ENCODE measurements at places on chromosomes 3 and 15. TPM values are rescaled to one million over a fixed set of nuclear protein-coding genes. Genes with fewer than 3 reads are reported as not detected.
A peak's percentile ranks its signal among the peaks of the same experiment; 100 is the strongest.

- H3K4me3 ChIP-seq = no peak overlapping the region
- no peak overlapping the region for H3K27ac ChIP-seq
- no peaks in the 10 kb centered on the region for H3K36me3 ChIP-seq
- no peaks in the 10 kb centered on the region for H3K4me1 ChIP-seq
Observed at GRCh38 chr3:150469931-150470740, 62.0 kb downstream of the TSC22D2 start.

The BLM gene
- polyA plus RNA-seq = 5.5 TPM

DNA sequence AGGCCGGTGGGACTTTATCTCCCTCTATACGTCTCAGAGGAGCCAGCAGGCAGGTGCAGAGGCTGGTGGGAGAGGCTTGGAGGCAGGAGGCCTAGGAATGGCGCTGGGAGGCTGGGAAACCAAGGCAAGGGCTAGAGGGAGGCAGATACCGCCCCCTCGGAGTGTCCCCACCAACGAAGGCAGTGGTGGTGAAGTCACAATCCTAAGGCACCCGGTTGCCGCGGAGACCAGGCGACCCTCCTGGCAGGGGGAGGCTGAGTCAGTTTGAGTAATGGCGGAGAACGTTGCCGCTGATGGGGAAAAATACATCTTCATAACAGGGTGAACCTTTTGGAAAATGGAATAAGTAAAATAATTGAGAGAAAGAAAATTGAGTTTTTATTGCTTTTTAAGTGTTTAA is 29.9 kb upstream of the CACNA2D2 start:
- no peak overlapping the region for H3K27ac ChIP-seq
- H3K36me3 ChIP-seq = no peaks in the 10 kb centered on the region
- no peaks in the 10 kb centered on the region for H3K27me3 ChIP-seq
- no peak overlapping the region for H3K4me3 ChIP-seq
- no peaks in the 10 kb centered on the region for H3K4me1 ChIP-seq

GRCh38 chr3:170724599-170725280 is 138.9 kb upstream of the SLC7A14 start:
- no peaks in the 10 kb centered on the region for H3K36me3 ChIP-seq
- no peak for DNase-seq
- H3K27me3 ChIP-seq = no peaks in the 10 kb centered on the region
- H3K4me1 ChIP-seq = no peaks in the 10 kb centered on the region

DNA sequence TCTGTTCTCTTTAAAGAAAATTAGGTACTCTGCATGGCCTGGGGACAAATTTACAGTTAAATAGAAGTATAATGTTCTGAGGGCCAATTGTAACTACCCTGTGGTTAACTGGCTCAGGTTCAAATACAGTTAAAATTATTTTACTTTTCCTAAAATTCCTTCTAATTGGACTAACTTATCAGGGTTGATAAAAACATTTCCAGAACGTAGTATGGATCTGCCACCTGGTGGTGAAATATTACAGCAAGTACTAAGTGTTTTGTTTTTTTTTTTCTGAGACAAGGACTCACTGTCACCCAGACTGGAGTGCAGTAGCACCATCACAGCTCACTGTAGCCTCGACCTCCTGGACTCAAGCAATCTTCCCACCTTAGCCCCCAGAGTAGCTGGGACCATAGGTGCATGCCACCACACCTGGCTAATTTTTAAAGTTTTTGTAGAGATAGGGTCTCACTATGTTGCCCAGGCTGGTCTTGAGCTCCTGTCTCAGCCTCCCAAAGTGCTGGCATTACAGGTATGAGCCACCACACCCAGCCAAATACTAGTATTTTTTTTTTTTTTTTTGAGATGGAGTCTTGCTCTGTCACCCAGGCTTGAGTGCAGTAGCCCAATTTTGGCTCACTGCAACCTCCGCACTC is 29.2 kb downstream of the NEO1 start:
- DNase-seq = no peak
- no peaks in the 10 kb centered on the region for H3K4me1 ChIP-seq
- no peaks in the 10 kb centered on the region for H3K27me3 ChIP-seq
- H3K4me3 ChIP-seq = no peak overlapping the region

The RHO gene
- not detected for polyA plus RNA-seq

DNA sequence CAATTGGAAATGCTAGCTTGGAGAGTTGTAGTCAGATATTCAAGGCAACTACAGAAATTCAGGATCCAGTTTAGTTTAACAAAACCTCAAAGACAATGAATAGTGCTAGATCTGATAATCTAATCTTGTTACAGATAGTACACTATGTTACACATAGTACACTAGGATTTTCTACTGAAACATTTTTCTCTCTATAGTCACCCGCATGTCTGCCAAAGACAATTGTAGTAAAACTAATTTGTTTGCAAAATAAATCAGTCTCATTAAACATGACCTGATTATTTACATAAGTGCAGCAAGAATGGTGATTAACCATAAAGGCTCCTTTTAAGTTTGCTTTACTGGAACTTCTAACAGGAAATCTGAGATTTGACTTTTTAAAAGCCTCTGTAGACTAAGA is 52.0 kb downstream of the ILDR1 start:
- H3K4me1 ChIP-seq = no peaks in the 10 kb centered on the region
- DNase-seq = no peak
- no peaks in the 10 kb centered on the region for H3K27me3 ChIP-seq
- no peaks in the 10 kb centered on the region for H3K36me3 ChIP-seq

The TMCC1 gene
- polyA plus RNA-seq = 5.1 TPM

GRCh38 chr3:144643771-144644198 is 672.2 kb downstream of the DIPK2A start:
- H3K36me3 ChIP-seq = no peaks in the 10 kb centered on the region
- no peaks in the 10 kb centered on the region for H3K27me3 ChIP-seq
- no peak for DNase-seq
- H3K27ac ChIP-seq = no peak overlapping the region
- H3K4me3 ChIP-seq = no peak overlapping the region

DNA sequence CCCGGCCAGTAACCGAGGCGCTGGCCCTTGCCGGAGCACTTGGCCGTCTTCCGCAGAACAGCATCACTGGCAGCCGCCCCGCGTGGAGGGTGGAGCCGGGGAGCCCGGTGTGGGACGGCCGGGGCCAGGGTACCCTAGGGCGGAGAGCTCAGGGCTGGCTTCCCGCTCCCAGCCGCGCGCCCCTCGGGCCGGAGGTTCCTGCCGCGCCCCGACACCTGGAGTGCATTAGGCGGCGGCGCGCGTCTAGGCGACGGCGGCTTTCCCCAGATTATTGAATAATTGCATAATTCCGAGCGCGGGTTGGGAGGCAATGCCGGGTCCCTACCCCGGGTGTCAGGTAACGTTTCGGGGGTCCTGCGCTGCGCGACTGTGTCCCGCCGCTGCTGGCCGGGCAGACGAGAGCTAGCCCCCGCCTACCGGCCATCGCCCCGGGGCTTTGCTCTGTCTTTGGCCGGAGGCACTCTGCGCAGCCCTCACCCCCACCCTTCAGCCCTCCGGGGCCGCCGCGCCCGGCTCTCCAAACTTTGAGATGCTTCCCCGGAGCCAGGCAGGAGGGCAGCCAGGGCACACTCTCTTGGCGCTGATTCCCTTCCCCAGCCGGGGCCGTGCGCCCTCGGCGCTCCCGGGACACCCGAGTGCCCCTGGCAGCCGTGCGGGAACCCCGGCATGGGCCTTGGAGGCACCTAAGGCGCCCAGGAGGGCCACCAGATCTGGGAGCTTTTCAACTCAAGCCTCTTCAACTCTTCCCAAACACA is 749 bp downstream of the ITGA11 start:
- H3K4me1 ChIP-seq = no peaks in the 10 kb centered on the region
- H3K4me3 ChIP-seq = no peak overlapping the region
- DNase-seq = no peak

The CCDC14 gene
- 6.3 TPM for polyA plus RNA-seq

The PPP2R3A gene
- polyA plus RNA-seq = 0.24 TPM

The ACP3 gene
- polyA plus RNA-seq = not detected

GRCh38 chr15:27133249-27133648 is 162.3 kb downstream of the GABRG3 start:
- H3K36me3 ChIP-seq = no peaks in the 10 kb centered on the region
- H3K27me3 ChIP-seq = no peaks in the 10 kb centered on the region
- no peak for DNase-seq
- H3K27ac ChIP-seq = no peak overlapping the region

DNA sequence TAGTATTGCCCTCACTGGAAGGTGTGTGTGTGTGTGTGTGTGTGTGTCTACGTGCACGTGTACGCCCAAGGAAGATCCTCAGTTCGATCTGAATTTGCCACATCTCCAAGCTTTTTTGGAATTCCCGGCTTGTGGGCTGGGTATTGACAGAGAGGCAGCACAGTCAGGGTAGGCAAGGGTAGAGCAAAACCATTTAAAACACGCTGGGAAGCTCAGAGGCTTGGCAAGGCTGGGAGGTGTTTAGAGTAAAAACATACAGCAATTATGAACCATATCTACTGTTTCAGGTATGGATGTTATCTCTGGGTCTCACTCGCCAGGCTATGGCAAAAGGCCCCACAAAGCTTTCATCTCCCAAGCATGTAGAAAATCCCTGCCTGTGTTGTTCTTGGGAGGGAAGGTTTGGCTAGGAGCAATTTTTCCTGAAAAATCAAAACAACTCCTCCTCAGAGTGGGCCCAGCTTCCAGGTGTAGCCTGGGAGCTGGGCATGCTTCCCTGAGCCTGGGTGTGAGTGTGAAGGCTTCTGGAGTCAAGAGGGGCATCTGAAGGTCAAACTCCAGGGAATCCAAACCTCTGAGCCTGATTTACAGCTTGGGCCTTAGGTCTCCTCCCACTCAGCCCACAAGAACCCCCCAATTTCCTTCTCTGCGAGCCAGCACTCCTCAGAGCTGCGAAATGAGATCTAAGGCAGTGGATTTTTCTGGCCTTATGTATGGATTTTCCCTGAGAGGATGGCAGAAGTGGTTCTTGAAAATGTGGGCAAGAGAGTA is 244.8 kb upstream of the TPRG1 start:
- no peak for DNase-seq
- H3K4me1 ChIP-seq = no peaks in the 10 kb centered on the region
- H3K36me3 ChIP-seq = no peaks in the 10 kb centered on the region
- H3K27me3 ChIP-seq = no peaks in the 10 kb centered on the region

DNA sequence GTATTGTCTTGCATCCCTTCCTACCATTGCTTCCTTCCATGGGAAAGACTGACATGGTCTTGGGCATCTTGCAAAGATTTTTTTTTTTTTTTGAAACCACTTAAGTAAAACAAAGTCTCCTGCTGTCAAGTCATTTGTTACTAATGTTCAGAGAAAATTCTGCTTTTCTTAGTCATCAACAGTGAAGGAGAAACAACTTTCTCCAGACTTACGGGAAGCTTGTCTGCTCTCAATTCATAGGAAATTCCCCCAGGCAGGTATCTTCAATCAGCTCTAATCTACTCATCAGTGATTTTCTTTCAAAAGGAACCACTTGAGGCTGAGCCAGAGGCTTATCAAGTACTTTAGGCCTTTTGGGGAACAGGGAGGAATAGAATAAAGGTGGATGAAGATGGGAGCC is 15.9 kb upstream of the DRD3 start:
- H3K4me1 ChIP-seq = no peaks in the 10 kb centered on the region
- H3K27me3 ChIP-seq = no peaks in the 10 kb centered on the region
- H3K4me3 ChIP-seq = no peak overlapping the region
- no peaks in the 10 kb centered on the region for H3K36me3 ChIP-seq
- no peak for DNase-seq

DNA sequence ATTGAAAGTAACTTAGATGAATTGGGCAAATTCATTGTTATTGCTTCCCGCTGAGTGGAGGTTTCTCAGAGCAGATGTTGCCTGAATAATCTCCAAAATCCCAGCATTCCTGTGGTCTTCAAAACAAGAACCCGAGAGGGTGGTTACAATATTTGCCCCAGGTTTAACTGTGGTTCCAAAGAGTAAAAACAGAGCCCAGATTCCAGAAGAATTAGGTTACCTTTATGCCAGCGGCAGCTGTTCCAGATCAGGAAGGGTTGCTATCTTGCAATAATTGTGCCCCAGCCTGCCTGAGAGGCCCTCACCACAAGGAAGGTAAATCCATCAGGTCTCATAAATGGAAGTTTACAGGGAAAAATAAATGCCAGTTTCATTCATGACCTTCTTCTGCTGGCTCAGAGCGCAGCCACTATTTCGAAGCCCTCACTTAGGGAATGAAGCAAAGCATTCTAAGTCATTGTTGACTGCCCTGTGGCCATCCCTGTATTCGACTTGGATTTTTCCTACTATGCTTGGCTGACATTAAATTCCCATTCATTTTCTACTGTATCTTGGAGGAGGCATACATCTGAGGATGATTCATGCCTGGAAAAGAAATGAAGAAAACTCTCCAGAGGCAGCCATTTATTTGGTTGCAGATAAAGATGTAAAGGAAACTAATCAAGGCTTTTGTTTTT is 54.6 kb downstream of the SSUH2 start:
- DNase-seq = no peak
- no peaks in the 10 kb centered on the region for H3K4me1 ChIP-seq
- no peak overlapping the region for H3K27ac ChIP-seq
- H3K27me3 ChIP-seq = no peaks in the 10 kb centered on the region
- H3K4me3 ChIP-seq = no peak overlapping the region
- H3K36me3 ChIP-seq = no peaks in the 10 kb centered on the region

DNA sequence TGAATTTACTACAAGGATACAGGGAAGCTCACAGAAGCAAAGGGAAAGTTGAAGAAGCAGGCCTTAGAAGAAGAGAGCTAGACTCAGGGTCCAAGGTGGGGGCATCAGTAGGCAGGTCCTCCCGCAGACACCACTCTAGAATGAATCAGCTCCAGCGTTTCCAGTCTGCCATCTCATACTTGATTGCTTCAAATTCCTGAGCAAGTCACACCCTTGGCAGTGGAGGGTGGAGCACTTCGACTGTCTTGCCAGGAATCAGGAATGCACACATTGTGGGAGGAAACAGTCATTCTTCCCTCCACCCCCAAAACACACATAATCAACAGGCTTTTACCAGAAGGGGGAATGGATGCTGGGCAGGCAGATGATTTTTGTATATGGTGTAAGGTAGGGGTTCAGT is 78.5 kb downstream of the CHCHD6 start:
- H3K36me3 ChIP-seq = no peaks in the 10 kb centered on the region
- no peak for DNase-seq
- no peaks in the 10 kb centered on the region for H3K27me3 ChIP-seq
- no peak overlapping the region for H3K27ac ChIP-seq

GRCh38 chr3:44906997-44907396 is 32.6 kb downstream of the TGM4 start:
- DNase-seq = no peak
- H3K27ac ChIP-seq = no peak overlapping the region
- no peaks in the 10 kb centered on the region for H3K36me3 ChIP-seq
- H3K27me3 ChIP-seq = no peaks in the 10 kb centered on the region
- H3K4me3 ChIP-seq = no peak overlapping the region
- H3K4me1 ChIP-seq = no peaks in the 10 kb centered on the region

- peak; percentile 73 for DNase-seq
- no peak overlapping the region for H3K4me3 ChIP-seq
- peak overlapping the region; percentile 72 for H3K27ac ChIP-seq
- peaks cover 60% of the 10 kb centered on the region for H3K4me1 ChIP-seq
- no peaks in the 10 kb centered on the region for H3K36me3 ChIP-seq
Observed at GRCh38 chr3:15794303-15794771, 3.4 kb downstream of the ANKRD28 start.

GRCh38 chr3:7207125-7207524 is 346.2 kb downstream of the GRM7 start:
- H3K36me3 ChIP-seq = no peaks in the 10 kb centered on the region
- no peak overlapping the region for H3K4me3 ChIP-seq
- H3K27ac ChIP-seq = no peak overlapping the region
- no peaks in the 10 kb centered on the region for H3K27me3 ChIP-seq
- no peaks in the 10 kb centered on the region for H3K4me1 ChIP-seq

- H3K4me3 ChIP-seq = no peak overlapping the region
- H3K27me3 ChIP-seq = no peaks in the 10 kb centered on the region
- H3K36me3 ChIP-seq = no peaks in the 10 kb centered on the region
- DNase-seq = no peak
Observed at GRCh38 chr15:58773024-58773423, 1.9 kb downstream of the MINDY2 start.

Measured in CD4-positive, alpha-beta memory T cell (primary cell).